Activated T-helper 1 cell treated with Interleukin-2 at 50 U/mL for 16 hours (primary cell): ENCODE measurements at places on chromosomes 1 and 21.

GRCh38 chr1:6591222-6591621 lies 11.4 kb downstream of the ZBTB48 start:
- DNase-seq: no peak

DNA sequence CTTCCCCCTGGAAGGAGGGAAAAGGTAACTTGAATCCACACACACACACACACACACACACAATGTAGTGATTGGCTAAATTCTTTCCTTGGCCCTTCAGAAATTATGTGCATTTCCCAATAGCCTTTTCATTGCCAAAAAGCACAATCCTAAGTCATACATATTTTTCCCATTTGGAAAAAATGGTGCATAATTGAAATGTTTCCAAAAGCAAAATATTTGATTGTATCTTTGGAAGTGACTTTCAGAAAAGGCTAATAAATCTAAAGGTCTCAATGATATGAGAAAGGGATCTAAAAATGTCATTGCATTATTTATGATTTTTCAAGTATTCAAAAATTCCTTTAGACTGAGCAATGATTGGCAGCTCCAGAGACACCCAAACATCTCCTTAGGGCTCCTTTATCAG lies 43.5 kb upstream of the NEK7 start:
- DNase-seq: no peak

GRCh38 chr1:226311376-226311775 lies 2.4 kb upstream of the LIN9 start:
- DNase-seq: no peak

DNA sequence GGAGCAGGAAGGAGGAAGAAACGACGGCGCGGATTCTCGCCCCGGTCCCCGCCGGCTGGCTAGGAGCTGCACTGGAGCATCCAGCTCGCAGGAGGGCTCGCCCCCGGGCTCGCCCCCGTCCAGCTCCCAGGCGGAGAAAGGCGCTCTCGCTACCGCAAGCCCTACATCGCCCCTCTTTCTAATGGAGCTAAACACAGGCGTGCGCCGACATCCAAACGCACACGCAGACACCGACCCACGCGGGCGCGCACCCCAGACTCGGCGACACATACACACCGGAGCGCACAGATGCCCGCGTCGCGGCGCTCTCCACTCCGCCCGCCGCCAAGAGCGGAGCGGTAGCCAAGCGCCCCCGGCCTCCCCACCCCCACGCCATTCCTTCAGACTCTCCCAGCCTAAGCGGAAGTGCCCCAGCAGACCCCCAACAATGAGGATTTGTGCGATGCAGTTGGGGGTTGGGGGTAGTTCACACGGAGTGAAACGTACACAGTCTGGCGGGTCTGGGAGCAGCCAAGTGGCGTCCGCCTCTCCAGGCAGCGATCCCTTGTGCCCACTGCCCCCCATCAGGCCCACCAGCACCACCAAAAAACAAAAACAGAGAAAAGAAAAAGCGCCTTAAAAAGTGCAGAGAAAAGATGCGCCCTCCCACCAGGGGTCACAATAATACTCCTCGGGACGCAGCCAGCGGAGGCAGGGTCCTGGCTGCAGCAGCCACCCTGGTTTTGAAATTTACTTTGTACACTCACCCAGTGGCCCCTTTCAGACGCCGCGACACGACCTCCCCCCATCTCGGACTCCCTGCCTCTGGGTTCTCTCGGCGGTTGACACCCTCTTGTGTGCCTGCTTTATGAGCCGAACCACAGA lies 1.4 kb downstream of the DAB1 start:
- no peak for DNase-seq

DNA sequence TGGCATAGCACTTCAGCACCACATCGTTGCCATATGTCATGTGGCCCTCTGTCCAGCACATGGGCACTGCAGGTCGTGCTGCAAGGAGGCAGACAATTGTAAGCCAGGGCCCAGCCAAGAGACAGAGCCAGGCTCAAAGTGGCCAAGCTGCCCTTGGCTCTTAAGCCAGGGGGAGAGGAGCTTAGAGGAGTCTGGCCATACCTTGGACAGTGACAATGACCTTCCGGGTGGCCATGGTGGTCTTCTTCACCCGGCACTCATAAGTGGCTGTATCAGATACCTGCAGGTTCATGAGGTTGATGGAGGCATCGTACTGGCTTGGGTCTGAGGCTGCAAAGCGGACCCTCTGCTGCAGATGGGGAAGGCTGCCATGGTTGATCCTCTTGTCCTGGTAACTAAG lies 4.6 kb downstream of the VSIG8 start:
- no peak for DNase-seq

GRCh38 chr1:57316291-57316690 lies 107.6 kb downstream of the DAB1 start:
- DNase-seq: no peak

- DNase-seq: no peak
Measured at GRCh38 chr21:28016571-28016970, 976.1 kb downstream of the LTN1 start.

DNA sequence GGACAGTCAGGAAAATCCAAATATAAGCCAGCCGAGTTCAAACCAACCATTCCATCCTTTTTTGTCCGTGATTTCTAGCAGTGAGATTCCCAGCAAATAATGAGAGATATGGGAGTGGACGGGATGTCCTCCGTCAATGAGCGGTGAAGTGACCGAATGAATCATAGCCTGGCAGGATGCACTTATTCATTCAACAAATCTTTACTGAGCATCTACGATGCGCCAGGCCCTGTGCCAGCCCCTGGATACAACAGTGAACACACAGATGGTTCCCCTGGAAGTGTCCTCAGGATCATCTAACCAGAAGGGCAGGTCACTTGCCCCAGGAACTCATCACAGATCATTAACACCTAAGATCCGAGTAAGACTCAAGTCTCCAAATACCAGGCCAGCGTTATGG lies 8.2 kb upstream of the PLEKHA6 start:
- DNase-seq: no peak
